ENCODE measurements at places on chromosomes 5 and 9. TPM values are rescaled to one million over a fixed set of nuclear protein-coding genes. Genes with fewer than 3 reads are reported as not detected.

- H3K4me3 ChIP-seq, result no peak overlapping the region
- no peak for DNase-seq
- H3K27ac ChIP-seq, result no peak overlapping the region
- no peaks in the 10 kb centered on the region for H3K4me1 ChIP-seq
- no peaks in the 10 kb centered on the region for H3K27me3 ChIP-seq
Measured at GRCh38 chr5:2524620-2525019, 226.9 kb downstream of the IRX2 start.

DNA sequence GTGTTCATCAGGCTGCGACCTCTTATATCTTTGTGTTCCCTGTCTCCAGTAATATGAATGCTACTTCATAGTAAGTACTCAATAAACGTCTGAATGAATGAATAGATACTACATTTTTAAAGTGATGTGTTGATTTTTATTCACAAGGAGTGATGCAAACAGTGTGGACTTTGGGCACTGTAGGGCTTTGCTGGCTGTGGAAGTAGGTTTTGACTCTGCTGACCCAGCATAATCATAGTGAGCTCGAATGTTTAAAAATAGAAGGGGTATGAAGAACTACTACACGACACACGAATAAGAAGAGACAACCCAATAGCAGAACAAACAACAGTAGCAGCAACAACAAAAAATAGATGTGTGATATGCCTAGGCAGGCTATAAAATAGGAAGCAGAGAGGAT, 147.4 kb downstream of the SH3GL2 start:
- H3K4me1 ChIP-seq, result no peaks in the 10 kb centered on the region
- no peaks in the 10 kb centered on the region for H3K36me3 ChIP-seq
- no peak overlapping the region for H3K4me3 ChIP-seq
- no peaks in the 10 kb centered on the region for H3K27me3 ChIP-seq

GRCh38 chr9:36789886-36790285, 217.2 kb downstream of the MELK start:
- DNase-seq, result no peak
- H3K4me3 ChIP-seq, result no peak overlapping the region
- peaks cover 4% of the 10 kb centered on the region for H3K27me3 ChIP-seq
- H3K4me1 ChIP-seq, result no peaks in the 10 kb centered on the region
- H3K36me3 ChIP-seq, result no peaks in the 10 kb centered on the region
- H3K27ac ChIP-seq, result no peak overlapping the region

- H3K36me3 ChIP-seq, result no peaks in the 10 kb centered on the region
- no peak for DNase-seq
- no peak overlapping the region for H3K4me3 ChIP-seq
- no peaks in the 10 kb centered on the region for H3K27me3 ChIP-seq
- H3K27ac ChIP-seq, result no peak overlapping the region
- peaks cover 18% of the 10 kb centered on the region for H3K4me1 ChIP-seq
Measured at GRCh38 chr5:55303238-55303690, 4.2 kb downstream of the DHX29 start.

The CAVIN4 gene
- 1.0 TPM for total RNA-seq

The DOCK2 gene
- total RNA-seq, result 0.60 TPM

The BAAT gene
- 41.8 TPM for total RNA-seq

The LCP2 gene
- 0.80 TPM for total RNA-seq

- no peak for DNase-seq
- no peaks in the 10 kb centered on the region for H3K36me3 ChIP-seq
- no peaks in the 10 kb centered on the region for H3K27me3 ChIP-seq
- no peak overlapping the region for H3K4me3 ChIP-seq
- H3K4me1 ChIP-seq, result no peaks in the 10 kb centered on the region
- H3K27ac ChIP-seq, result no peak overlapping the region
Measured at GRCh38 chr5:135069016-135069770, 35.2 kb upstream of the PITX1 start.

GRCh38 chr5:79396265-79396664, 117.7 kb downstream of the HOMER1 start:
- no peak for DNase-seq
- no peak overlapping the region for H3K27ac ChIP-seq
- H3K36me3 ChIP-seq, result no peaks in the 10 kb centered on the region
- H3K27me3 ChIP-seq, result no peaks in the 10 kb centered on the region

The C5 gene
- 55.4 TPM for total RNA-seq
